ENCODE measurements at places on chromosomes 1 and 21.

GRCh38 chr1:183353597-183353996 is 64.6 kb downstream of the NMNAT2 start:
- no peak for DNase-seq
- no peak overlapping the region for H3K4me3 ChIP-seq
- H3K36me3 ChIP-seq, result no peaks in the 10 kb centered on the region
- H3K27me3 ChIP-seq, result peaks cover 2% of the 10 kb centered on the region
- no peaks in the 10 kb centered on the region for H3K4me1 ChIP-seq

DNA sequence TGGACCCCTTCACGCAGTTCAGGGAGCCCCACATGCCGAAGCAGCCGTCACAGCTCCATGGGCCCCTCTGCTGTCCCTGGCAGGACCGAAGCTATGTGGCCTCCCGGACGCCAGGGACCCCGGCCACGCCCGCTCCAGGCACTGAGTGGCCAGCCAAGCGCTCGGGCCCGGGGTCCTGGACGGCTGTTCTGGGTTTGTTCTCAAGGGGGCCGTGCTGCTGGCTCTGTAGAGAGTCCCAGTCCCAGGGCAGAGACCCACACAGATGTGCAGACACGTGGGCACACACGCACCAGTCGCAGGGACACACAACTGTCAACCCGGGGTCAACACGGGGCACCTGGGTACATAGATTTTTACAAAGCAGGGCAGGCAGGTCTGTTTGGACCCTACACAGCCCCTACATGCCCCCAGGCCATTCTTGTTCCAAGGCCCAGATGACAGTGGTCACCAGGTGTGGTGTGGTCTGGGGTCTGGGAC is 6.7 kb downstream of the B3GALT6 start:
- no peak for DNase-seq
- peaks cover 10% of the 10 kb centered on the region for H3K4me1 ChIP-seq
- H3K27me3 ChIP-seq, result peaks cover 6% of the 10 kb centered on the region
- no peak overlapping the region for H3K4me3 ChIP-seq
- no peak overlapping the region for H3K27ac ChIP-seq
- H3K36me3 ChIP-seq, result no peaks in the 10 kb centered on the region

DNA sequence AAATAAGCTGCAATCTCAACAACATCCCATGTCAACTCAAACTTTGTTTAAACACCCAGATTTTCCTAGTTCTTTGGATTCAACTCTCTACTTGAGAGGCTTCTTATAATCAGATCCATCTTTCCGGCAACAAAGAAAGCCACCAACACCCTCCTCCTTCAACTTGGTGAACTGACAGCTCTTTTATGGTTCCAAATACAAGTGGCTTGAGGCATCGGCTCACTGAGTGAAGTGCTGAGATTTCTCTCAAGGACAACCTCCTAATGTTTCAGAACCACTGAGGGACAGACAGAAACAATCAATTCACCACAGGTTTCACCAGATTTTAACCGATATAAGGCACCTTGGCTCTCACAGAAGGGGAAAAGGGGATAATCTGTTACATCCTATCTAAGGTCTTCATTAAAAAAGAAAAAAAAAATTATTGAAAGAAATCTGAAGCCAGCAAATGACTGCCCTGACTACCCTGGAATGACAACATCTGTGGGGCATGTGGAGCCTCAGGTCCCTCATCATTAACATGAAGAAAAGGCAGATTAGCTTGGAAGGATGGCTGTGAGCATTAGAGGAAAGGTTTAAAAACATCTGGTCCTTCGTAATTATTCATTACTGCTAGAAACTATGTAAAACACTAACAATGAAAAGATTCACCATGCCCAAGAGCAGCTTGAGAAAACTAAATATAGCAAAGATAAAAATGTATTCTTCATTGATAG is 50.9 kb downstream of the PTPN14 start:
- H3K27ac ChIP-seq, result no peak overlapping the region

DNA sequence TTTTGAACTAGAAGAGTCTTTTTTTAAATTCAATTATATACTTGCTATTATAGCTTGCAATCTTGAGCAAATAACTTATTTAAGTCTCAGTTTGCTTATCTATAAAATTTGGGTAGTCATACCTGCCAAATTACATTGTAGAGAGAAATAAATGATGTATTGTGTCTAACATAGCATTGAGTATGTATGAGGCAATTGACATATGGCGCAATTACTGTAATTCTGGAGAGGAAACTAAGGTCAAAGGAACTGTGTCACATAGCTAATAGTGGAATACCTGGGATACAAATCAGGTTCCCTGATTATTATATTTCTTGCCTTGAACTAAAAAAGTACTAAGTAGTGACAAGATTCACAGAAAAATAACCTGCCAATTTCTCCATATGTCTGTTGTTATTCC is 302.5 kb downstream of the PDE4B start:
- H3K27me3 ChIP-seq, result no peaks in the 10 kb centered on the region
- H3K36me3 ChIP-seq, result no peaks in the 10 kb centered on the region
- no peak for DNase-seq
- H3K4me3 ChIP-seq, result no peak overlapping the region

DNA sequence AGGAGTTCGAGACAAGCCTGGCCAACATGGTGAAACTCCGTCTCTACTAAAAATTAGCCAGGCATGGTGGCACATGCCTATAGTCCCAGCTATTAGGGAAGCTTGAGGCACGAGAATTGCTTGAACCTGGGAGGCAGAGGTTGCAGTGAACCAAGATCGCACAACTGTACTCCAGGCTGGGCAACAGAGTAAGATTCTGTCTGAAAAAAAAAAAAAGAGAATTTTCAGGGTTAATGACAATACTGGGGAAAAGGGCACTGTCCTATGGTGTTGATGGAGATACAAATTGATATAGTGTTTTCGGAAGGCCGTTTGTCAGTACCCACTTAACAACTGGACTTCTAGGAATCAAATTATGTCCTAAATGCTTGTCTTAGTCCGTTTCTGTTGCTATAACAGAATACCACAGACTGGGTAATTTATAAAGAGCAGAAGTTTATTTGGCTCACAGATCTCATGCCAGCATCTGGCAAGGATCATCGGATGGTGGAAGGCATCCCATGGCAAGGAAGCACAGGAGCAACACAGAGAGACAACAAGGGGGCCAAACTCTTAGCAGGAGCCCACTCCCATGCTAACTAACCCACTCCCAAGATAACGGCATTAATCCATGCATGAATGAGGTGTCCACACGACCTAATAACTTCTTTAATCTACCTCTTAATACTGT is 41.3 kb downstream of the ZBTB8A start:
- no peak overlapping the region for H3K27ac ChIP-seq
- no peak overlapping the region for H3K4me3 ChIP-seq
- H3K4me1 ChIP-seq, result no peaks in the 10 kb centered on the region
- no peak for DNase-seq

- no peaks in the 10 kb centered on the region for H3K4me1 ChIP-seq
- no peaks in the 10 kb centered on the region for H3K36me3 ChIP-seq
- peaks cover 7% of the 10 kb centered on the region for H3K27me3 ChIP-seq
- DNase-seq, result no peak
- no peak overlapping the region for H3K4me3 ChIP-seq
Observed at GRCh38 chr21:35323947-35324346, 274.8 kb upstream of the RUNX1 start.

DNA sequence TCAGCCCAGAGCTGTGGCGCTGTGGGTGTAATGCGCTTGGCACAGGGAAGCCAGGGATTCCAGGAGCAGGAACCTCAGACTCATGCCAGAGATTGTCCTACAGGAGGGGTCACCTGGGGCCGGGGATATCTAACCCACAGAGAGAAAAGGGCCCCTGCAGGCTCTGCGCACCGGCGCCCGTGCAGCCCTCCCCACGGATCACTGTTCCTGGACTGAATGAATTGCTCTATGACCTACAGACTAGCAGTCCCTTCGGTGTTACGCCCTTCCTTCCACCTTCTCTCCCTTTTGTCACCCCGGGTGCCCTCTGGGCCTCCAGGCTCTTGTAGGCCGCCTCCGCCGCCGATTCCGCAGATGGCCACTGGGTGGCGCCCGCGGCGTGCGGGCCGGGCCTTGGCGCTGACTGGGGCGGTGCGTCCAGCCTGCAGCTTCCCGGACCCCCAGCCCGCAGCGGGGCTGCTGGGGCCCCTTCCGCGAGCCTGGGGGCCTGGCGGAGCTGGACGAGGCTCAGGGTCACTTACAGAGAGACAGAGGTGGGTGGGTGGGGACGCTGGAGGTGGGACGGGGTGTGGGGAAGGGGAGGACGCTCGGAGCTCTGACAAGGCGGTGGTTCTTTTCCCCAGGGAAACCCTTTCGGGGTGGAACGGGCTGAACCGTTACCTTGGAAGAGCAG is 101.3 kb downstream of the IER5 start:
- no peaks in the 10 kb centered on the region for H3K36me3 ChIP-seq
- H3K27me3 ChIP-seq, result peaks cover 6% of the 10 kb centered on the region
- peak overlapping the region; percentile 50 for H3K4me3 ChIP-seq
- peaks cover 4% of the 10 kb centered on the region for H3K4me1 ChIP-seq

DNA sequence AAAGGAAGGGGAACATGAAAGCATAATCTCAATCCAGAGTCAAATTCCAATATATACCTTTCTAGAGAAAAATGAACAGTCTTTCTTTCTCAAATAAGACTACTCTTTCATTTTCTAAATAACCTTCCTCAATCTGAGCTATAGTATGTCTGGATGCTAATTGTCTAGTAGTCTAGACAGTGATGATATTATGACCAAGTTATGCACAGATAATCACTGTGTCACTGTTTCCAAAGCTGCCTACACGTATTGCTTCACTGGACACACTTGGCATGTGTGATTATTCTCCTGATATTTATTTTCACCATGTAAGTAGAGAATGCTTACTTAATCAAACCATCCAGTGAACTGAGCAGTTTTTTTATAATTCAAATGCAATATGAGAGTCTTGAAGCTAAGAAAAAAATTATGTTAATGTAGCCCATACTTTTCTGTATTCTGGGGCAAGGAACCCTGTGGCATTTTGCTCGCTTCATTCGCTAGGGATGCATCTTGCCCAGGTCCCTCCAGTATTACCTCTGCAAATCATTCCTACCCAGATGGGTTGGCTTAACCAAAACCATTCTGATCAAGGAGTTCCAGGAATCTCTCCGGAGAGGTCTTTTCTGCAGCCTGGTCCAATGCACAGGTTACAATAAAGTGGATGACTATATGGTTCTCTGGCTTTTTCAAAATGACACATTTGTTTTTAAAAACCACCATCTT is 303.1 kb upstream of the RUNX1 start:
- H3K27me3 ChIP-seq, result peaks cover 5% of the 10 kb centered on the region
- no peaks in the 10 kb centered on the region for H3K36me3 ChIP-seq
- no peaks in the 10 kb centered on the region for H3K4me1 ChIP-seq
- no peak for DNase-seq
- no peak overlapping the region for H3K27ac ChIP-seq
- no peak overlapping the region for H3K4me3 ChIP-seq

- DNase-seq, result no peak
- H3K4me3 ChIP-seq, result no peak overlapping the region
- H3K4me1 ChIP-seq, result no peaks in the 10 kb centered on the region
- H3K27ac ChIP-seq, result no peak overlapping the region
- H3K27me3 ChIP-seq, result peaks cover 4% of the 10 kb centered on the region
- H3K36me3 ChIP-seq, result no peaks in the 10 kb centered on the region
Observed at GRCh38 chr1:210456731-210457255, 128.1 kb downstream of the HHAT start.

DNA sequence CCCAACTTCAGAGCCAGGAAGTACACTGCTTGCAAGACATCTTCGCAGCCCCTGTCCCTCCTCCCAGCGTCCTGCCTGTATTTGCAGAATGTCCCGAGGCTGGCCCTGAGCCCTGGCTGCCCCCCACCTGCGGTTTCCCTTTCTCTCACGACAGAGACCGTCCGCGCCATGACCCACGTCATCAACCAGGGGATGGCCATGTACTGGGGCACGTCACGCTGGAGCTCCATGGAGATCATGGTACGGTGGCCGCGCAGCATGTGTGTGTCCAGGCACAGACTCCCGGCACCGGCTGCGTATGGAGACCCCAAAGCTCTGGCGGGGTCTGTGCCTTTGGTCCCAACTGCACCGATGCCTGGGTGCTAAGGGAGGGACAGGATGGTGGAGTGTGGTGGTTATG is 48.6 kb downstream of the KCNAB2 start:
- no peak overlapping the region for H3K27ac ChIP-seq
- peaks cover 3% of the 10 kb centered on the region for H3K4me1 ChIP-seq
- no peak overlapping the region for H3K4me3 ChIP-seq
- H3K36me3 ChIP-seq, result peaks cover 9% of the 10 kb centered on the region

GRCh38 chr1:208107425-208108212 is 136.6 kb downstream of the PLXNA2 start:
- H3K27ac ChIP-seq, result no peak overlapping the region
- peaks cover 4% of the 10 kb centered on the region for H3K27me3 ChIP-seq
- H3K36me3 ChIP-seq, result no peaks in the 10 kb centered on the region
- H3K4me1 ChIP-seq, result no peaks in the 10 kb centered on the region
- no peak overlapping the region for H3K4me3 ChIP-seq
- no peak for DNase-seq

DNA sequence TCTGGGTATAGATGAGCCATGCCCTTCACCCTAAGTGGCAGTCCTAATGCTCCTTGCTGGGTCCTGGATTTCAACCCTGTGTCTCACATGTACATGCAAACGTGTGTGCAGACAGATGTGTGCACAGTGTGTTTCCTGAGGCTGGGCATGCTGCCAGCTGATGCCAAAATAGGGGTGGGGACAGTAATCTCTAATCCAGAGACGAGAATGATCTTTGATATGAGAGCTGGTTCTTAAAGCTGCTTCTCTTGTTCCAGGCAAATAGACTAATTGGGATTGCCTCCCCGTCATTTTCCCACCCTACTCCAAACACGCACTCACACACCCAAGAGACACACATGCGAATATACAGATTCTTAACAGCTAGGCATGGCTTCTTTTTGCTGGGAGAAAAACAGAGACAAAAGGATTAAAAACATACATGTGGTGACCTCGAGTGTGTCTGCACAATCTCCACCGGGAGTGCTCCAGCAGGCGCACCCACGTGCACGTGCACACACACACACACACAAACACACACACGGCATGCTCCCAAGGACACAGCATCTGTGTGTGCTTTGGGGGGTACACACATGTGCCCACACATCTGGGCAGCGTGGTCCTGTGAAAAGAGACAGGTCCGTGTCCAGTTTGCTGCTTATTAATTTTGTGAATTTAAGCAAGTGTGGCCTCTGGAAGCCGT is 102.1 kb upstream of the ZBTB40 start:
- no peak overlapping the region for H3K4me3 ChIP-seq
- peaks cover 3% of the 10 kb centered on the region for H3K27me3 ChIP-seq
- no peaks in the 10 kb centered on the region for H3K36me3 ChIP-seq
- H3K4me1 ChIP-seq, result no peaks in the 10 kb centered on the region
- DNase-seq, result no peak

DNA sequence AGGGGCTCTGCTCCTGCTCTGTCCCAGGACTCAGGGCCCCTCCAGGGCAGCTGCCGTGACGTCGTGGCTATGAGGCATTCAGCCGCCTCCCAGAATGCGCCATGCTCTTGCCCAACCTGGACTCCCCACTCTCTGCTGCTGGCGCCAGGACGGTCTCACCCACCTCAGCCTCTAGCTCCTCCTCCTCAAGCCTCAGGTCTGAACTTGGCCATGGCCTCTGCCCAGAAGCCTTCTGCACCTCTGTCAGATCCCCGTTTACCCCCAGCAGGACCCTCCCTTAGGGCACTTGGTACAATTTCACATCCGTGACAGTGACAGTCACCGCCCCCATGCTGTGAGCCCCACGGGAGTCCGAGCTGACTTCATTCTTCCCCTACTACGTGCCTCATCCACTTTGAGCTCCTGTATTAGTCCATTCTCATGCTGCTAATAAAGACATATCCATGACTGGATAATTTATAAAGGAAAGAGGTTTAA is 4.9 kb downstream of the CSTB start:
- peaks cover 23% of the 10 kb centered on the region for H3K4me1 ChIP-seq
- H3K4me3 ChIP-seq, result no peak overlapping the region
- DNase-seq, result no peak
- no peaks in the 10 kb centered on the region for H3K27me3 ChIP-seq

- no peak for DNase-seq
- no peaks in the 10 kb centered on the region for H3K4me1 ChIP-seq
- peaks cover 2% of the 10 kb centered on the region for H3K27me3 ChIP-seq
Observed at GRCh38 chr1:54565113-54565501, 17.1 kb downstream of the ACOT11 start.

Data from immature natural killer cell (primary cell).